Activated CD4-positive, alpha-beta T cell treated with anti-CD3 and anti-CD28 coated beads for 36 hours (primary cell): ENCODE measurements at places on chromosomes 16 and 17. TPM values are rescaled to one million over a fixed set of nuclear protein-coding genes. Genes with fewer than 3 reads are reported as not detected.

- DNase-seq, result no peak
- H3K36me3 ChIP-seq, result no peaks in the 10 kb centered on the region
- peaks cover 25% of the 10 kb centered on the region for H3K27me3 ChIP-seq
- peaks cover 7% of the 10 kb centered on the region for H3K4me1 ChIP-seq
- no peak overlapping the region for H3K4me3 ChIP-seq
Measured at GRCh38 chr17:37759014-37759637, 14.3 kb upstream of the HNF1B start.

- H3K36me3 ChIP-seq, result peaks cover 16% of the 10 kb centered on the region
- no peak overlapping the region for H3K27ac ChIP-seq
- no peak overlapping the region for H3K4me3 ChIP-seq
- DNase-seq, result no peak
- peaks cover 8% of the 10 kb centered on the region for H3K4me1 ChIP-seq
Measured at GRCh38 chr16:70715860-70716357, 30.1 kb upstream of the MTSS2 start.

GRCh38 chr17:9024497-9024896, 3.2 kb downstream of the NTN1 start:
- H3K27me3 ChIP-seq, result peaks cover 57% of the 10 kb centered on the region
- no peaks in the 10 kb centered on the region for H3K36me3 ChIP-seq
- no peak overlapping the region for H3K4me3 ChIP-seq
- no peak overlapping the region for H3K27ac ChIP-seq
- peaks cover 6% of the 10 kb centered on the region for H3K4me1 ChIP-seq
- DNase-seq, result no peak

DNA sequence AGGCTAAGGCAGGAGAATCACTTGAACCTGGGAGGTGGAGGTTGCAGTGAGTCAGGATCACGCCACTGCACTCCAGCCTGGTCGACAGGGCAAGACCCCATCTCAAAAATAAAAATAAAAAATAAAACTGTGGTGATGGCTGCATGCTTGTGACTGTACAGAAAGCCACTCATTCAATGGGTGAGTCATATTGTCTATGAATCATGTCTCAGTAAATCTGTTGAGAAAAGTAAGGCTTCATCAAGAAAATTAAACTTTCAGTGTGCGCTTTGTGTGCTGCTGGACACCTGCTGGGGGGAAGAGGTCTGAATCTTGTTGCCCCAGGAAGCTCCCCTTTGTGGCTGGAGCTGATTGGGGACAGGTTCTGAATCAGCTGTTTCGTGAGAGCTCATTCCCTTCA, 11.3 kb downstream of the NUBP1 start:
- no peaks in the 10 kb centered on the region for H3K27me3 ChIP-seq
- DNase-seq, result no peak
- no peak overlapping the region for H3K4me3 ChIP-seq
- no peak overlapping the region for H3K27ac ChIP-seq
- H3K36me3 ChIP-seq, result peaks cover 32% of the 10 kb centered on the region
- peaks cover 25% of the 10 kb centered on the region for H3K4me1 ChIP-seq

DNA sequence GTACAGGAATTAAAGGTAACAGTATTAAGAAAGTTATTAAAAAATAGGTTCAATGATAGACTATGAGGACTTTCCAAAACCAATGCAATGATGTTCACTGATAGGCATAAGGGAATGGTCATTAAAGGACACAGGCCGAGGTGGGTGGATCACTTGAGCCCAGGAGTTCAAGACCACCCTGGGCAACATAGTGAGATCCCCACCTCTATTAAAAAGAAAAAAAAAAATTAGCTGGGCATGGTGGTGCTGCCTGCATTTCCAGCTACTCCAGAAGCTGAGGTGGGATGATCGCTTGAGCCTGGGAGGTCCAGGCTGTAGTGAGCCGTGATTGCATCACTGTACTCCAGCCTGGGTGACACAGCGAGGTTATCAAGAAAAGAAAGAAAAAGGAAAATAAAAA, 5.9 kb downstream of the TOP2A start:
- DNase-seq, result no peak
- H3K4me3 ChIP-seq, result no peak overlapping the region
- no peak overlapping the region for H3K27ac ChIP-seq
- no peaks in the 10 kb centered on the region for H3K27me3 ChIP-seq

GRCh38 chr17:28748852-28749515, 5.2 kb downstream of the TRAF4 start:
- DNase-seq, result no peak
- H3K27me3 ChIP-seq, result no peaks in the 10 kb centered on the region
- no peak overlapping the region for H3K4me3 ChIP-seq

DNA sequence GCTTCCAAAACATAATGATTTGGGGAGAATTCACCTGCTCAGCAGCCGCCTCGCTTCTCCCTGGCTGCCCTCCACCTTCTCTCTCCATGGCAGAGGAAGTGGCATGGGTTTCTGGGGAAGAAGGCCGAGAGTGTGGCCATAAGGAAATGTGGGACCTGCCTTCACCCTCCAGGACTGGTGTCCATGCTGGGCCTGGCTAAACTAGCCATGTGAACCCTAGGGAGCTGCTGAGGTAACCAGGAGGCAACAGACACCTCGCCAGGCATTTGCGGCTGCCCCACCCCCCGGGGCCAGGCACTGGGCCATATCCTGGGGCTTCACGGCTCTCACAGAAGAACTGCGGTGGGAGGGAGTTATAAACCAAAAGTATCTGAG, 9.9 kb upstream of the CMTM4 start:
- peaks cover 4% of the 10 kb centered on the region for H3K27me3 ChIP-seq
- H3K4me1 ChIP-seq, result no peaks in the 10 kb centered on the region
- no peak overlapping the region for H3K4me3 ChIP-seq
- no peaks in the 10 kb centered on the region for H3K36me3 ChIP-seq

- H3K4me1 ChIP-seq, result no peaks in the 10 kb centered on the region
- no peak overlapping the region for H3K27ac ChIP-seq
- no peak overlapping the region for H3K4me3 ChIP-seq
- peaks cover 21% of the 10 kb centered on the region for H3K36me3 ChIP-seq
Measured at GRCh38 chr16:84782846-84783245, 36.9 kb upstream of the CRISPLD2 start.

- H3K4me1 ChIP-seq, result no peaks in the 10 kb centered on the region
- H3K27me3 ChIP-seq, result peaks cover 2% of the 10 kb centered on the region
- peak; percentile 29 for DNase-seq
- no peak overlapping the region for H3K27ac ChIP-seq
- no peaks in the 10 kb centered on the region for H3K36me3 ChIP-seq
- H3K4me3 ChIP-seq, result no peak overlapping the region
Measured at GRCh38 chr17:33949100-33949499, 306.0 kb upstream of the CCL2 start.

DNA sequence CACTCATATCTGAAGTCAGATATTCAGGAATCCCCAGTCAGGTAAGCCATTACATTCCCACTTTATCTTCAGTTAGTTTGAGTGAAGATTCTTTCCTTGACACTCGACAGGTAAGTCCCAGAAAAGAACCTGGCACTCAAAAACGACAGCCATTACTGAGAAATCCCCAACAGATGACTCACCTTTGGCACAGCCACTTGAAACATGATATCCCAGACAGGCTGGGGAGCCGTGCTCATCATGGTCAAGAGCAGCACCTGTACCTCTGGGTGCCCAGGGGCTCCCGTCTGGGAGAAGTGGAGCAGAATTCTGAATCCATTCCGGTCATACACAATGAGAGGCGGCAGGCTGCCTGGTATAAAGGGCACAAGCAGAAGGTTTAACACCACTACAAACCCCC, 16.8 kb upstream of the COG7 start:
- no peak for DNase-seq
- no peak overlapping the region for H3K4me3 ChIP-seq
- peaks cover 43% of the 10 kb centered on the region for H3K36me3 ChIP-seq

DNA sequence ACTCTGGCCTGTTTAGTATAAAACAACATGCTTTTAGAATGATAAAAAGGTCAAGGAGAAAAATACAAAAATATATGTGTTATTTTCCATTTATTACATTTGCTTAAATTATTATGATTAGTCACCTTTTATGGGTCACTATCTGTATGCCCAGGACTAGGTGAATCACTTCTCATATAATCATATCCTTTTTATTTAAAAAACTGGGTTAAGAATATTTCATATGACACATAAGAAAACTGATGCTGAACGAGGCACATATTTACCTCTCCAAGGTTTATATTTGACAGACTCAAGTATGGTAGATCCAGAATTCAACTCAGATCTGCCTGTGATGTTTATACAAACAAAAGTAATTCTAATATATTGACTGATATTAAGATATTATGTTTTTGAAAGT, 134.5 kb downstream of the CDH8 start:
- H3K4me1 ChIP-seq, result no peaks in the 10 kb centered on the region
- H3K4me3 ChIP-seq, result no peak overlapping the region
- H3K27ac ChIP-seq, result no peak overlapping the region
- H3K27me3 ChIP-seq, result no peaks in the 10 kb centered on the region
- no peak for DNase-seq

GRCh38 chr17:10156948-10157607, 41.3 kb downstream of the GAS7 start:
- no peaks in the 10 kb centered on the region for H3K27me3 ChIP-seq
- no peak for DNase-seq
- H3K4me1 ChIP-seq, result peaks cover 2% of the 10 kb centered on the region
- no peak overlapping the region for H3K4me3 ChIP-seq
- no peak overlapping the region for H3K27ac ChIP-seq

GRCh38 chr16:72705801-72706200, 342.1 kb downstream of the ZFHX3 start:
- no peak overlapping the region for H3K4me3 ChIP-seq
- DNase-seq, result no peak
- H3K27ac ChIP-seq, result no peak overlapping the region
- no peaks in the 10 kb centered on the region for H3K36me3 ChIP-seq
- no peaks in the 10 kb centered on the region for H3K27me3 ChIP-seq

DNA sequence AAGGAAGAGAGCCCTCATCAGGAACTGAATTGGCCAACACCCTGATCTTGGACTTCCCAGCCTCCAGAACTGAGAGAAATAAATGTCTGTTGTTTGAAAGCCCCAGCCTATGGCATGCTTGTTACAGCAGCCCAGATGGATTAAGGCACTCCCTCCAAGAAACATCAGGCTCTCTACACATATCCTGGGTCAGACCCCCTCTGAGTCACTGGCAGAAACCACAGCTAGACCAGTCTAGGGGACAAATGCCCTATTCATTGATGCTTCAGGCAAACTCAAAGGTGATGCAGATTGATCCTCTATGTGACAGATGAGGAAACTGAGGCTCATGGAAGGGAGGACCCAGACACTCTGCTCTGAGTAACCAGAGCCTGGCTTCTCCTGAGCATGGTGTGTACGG, 116.8 kb downstream of the WSCD1 start:
- H3K27ac ChIP-seq, result no peak overlapping the region
- peaks cover 16% of the 10 kb centered on the region for H3K27me3 ChIP-seq
- no peaks in the 10 kb centered on the region for H3K4me1 ChIP-seq

- H3K4me1 ChIP-seq, result peaks cover 14% of the 10 kb centered on the region
- no peaks in the 10 kb centered on the region for H3K27me3 ChIP-seq
- H3K36me3 ChIP-seq, result peaks cover 42% of the 10 kb centered on the region
- no peak overlapping the region for H3K4me3 ChIP-seq
Measured at GRCh38 chr17:27585153-27585681, 45.8 kb upstream of the LGALS9 start.

- peaks cover 63% of the 10 kb centered on the region for H3K4me1 ChIP-seq
- DNase-seq, result no peak
- H3K36me3 ChIP-seq, result peaks cover 44% of the 10 kb centered on the region
- no peak overlapping the region for H3K27ac ChIP-seq
- H3K4me3 ChIP-seq, result no peak overlapping the region
Measured at GRCh38 chr16:11349599-11350276, 4.5 kb downstream of the RMI2 start.

The LDHD gene
- total RNA-seq, result not detected

The TBKBP1 gene
- 21.8 TPM for total RNA-seq

The SPECC1 gene
- 6.1 TPM for total RNA-seq

The GAS2L2 gene
- total RNA-seq, result not detected

The KRTAP2-1 gene
- total RNA-seq, result not detected

The SIRT7 gene
- 29.3 TPM for total RNA-seq

The ASPSCR1 gene
- total RNA-seq, result 23.3 TPM

The TNK1 gene
- 4.8 TPM for total RNA-seq

The CDH16 gene
- total RNA-seq, result not detected
